Amniotic stem cell (primary cell): ENCODE measurements at places on chromosomes 6 and 20.

DNA sequence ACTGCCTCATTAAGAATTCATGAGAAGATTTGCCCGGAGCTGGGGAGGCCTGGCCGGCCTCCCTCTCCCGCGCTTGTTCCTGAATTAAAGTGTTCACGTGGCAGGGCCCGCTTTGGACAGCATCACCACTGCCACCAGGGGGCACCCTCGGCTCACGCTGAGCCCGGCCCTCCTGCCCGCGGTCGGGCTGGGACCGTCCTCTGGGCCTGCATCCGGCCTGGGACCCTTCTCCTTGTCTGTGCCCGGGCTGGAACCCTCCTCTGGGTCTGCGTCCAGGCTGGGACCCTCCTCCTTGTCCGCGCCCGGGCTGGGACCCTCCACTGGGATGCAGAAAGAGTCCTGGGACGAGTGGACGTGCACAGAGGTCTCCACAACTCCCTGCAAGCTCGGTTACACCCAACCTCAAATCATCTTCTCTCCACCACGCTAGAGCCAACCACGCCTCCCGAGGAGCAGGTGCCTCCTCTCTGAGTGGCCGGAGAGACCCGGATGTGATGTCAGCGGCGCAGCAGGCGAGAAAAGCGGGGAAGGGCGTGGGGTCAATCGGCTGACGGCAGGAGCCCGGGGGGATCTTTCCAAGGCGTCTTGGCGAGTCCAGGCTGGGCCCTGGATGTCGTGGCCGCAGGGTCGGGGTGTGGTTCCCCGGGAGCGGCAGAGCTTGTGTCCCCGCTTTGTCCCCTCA, 50.9 kb upstream of the DACT2 start:
- no peak for DNase-seq

DNA sequence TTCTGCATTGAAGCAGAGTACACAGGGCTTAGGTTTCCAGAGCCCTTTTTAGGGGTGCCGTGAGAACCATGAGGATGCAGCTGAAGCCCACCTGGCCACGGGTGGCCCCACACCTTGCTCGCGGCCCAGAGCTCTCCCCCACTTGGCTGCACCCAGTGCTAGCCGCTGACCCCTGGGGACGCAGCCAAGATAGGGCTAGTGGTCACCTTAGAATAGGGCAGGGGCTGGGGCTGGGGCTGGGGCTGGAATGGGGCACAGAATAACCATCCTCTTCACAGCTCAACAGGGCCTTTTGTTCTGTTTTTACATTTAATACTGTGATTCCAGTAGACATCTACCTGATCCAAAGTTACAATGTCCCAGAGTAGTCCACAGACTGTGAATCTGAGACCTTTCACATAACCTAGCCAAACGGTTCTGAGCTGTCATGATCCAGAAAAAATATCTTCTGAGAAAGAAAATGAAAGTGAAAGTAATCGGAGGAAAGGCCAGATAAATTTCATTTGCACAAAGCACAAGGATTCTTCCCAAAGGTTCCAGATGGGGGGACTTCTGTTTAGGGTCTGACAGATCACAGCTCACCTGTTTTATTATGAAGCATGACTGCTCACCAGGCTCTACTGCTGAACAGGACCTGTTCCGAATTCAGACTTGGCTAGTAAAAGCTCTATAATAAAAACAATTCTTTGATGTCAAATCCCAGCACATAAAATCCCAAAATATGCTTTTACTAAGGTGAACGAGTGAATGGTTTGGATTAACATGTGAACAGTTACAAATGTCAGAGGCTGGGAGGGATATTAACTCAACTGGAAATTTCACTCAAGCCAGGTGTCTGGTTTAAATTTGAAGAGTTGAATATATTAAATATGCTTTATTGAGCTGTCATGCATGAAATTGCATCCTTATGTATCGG, 401.9 kb downstream of the THBS2 start:
- DNase-seq: peak; percentile 2

GRCh38 chr20:49970498-49970897, 12.3 kb upstream of the SNAI1 start:
- DNase-seq: no peak

- no peak for DNase-seq
These were observed 80.8 kb downstream of the RCAN2 start for GRCh38 chr6:46410334-46410953.

GRCh38 chr6:35089935-35090505, 51.1 kb downstream of the TCP11 start:
- no peak for DNase-seq

DNA sequence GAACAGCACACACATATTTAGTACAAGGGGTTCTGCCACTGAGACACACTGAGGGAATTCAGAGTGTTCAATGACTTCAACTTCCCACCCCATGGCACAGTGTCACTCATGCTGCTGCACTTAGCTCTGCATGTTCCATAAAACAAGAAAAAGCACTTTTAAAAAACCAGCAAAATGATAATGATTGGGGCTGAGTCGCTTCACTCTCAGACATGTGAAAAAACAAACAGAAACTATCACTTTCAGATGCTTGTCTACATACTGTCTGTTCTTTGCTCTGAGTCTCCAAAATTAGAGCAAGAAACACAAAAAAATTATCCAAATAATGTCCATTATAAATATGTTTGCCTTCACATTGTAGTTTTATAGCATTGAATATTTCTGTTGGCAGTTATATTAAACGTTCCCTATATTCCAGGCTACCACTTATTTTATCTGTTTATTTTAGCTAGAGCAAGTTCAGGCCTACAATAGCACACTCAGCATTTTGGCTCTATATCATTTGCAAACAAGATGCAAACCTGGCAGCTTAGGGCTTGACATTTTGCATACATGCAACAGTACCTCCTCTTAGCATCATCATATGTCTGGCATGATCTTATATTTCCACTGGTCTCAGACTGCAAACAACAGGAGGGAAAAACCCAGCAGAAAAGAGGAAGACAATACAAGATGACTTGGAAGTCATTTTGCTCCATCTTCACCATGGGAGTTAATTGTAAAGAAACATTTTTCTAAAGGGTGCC, 398.8 kb downstream of the HACE1 start:
- no peak for DNase-seq

- no peak for DNase-seq
These were observed at the start of gene GCNT2 for GRCh38 chr6:10521104-10521808. GCNT2 (plus strand) TSS chr6:10521351; CDS start chr6:10528912, 7,561 bp downstream.

- no peak for DNase-seq
These were observed 459.9 kb downstream of the TBC1D32 start for GRCh38 chr6:120874422-120874821.

GRCh38 chr6:124888581-124889371, 73.5 kb upstream of the RNF217 start:
- DNase-seq: no peak
